LHCN-M2 (cell line): ENCODE measurements at places on chromosomes 1 and 21.

- peak; percentile 98 for DNase-seq
Measured at GRCh38 chr1:1360506-1361169, 2.3 kb upstream of the MXRA8 start.

GRCh38 chr1:190759807-190760206 lies 282.1 kb upstream of the BRINP3 start:
- no peak for DNase-seq

DNA sequence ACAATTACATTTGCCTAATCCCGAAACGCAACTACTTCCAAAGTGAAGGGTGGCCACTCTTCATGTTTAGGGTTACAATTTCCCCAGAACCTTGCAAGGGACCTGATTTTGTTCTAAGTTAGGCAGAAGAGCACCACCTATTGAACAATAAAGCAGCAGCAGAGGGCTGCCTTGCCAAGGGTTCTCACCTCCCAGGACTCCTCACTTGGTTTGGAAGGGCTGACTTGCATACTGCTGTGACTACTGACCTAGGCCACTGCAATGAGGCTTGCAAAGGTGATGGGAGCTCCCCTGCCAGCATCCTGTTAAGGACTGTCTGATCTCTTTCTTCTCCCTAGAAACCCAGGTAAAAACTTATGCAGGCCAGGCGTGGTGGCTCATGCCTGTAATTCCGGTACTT lies 14.2 kb downstream of the MTOR start:
- DNase-seq, result no peak

DNA sequence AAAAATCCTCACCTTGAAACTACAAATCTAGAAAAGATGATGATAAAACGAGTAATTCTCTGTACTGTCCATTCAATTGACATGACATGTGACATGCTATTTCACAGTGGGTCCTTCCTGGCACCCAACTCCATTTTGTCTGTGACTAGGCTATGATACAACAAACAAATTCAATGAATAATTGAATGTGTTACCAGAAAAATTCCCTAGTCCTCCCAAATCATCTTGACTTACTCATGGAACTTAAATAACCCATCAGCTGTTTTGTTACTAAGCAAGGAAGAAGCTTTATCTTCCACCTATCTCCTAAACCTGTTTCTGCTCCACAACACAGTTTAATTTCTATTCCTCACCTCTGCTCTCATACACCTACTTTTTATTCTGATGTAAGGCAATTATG lies 30.4 kb downstream of the B3GALNT2 start:
- DNase-seq, result peak; percentile 41

- DNase-seq, result no peak
Measured at GRCh38 chr1:89631816-89632656, 884 bp upstream of the LRRC8C start.

DNA sequence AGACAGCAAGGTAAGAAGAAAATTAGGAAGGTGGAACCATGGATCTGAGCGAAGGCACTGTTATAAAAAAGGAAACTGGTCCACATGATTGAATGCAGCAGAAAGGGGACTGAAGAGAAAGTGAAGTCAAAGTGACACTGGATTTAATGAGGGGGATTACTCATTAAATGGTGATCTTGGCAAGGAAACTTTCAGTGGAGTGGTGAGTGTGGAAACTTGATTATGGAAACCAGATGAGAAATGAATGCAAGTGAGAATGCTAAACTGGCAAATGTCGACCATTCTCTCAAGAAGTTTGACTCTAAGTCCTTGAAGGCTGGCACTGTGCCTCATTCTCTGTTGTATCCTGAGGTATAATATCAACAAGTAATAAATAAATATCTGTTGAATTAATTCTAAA lies 23.3 kb downstream of the COLGALT2 start:
- DNase-seq, result no peak

GRCh38 chr1:109252893-109253802 lies 3.8 kb downstream of the CELSR2 start:
- DNase-seq, result no peak

DNA sequence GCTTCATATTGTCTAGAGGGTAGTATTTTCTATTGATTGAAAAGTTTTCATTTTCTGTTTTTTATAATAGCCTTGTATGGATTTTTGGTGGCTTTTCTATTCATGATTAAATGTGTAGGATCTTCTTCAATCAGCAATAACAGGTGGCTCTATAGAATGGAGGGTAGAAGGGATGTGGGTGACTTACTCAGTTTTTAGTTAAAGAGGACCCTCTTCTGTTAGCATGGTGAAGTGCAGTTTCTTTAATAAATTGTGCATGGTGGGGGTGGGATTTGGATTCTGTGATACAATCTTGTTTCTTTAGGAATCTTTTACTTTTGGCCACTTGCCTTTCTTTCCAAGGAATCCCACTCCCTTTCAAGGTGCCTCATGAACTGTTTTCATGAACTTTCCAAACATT lies 64.7 kb downstream of the SLC35A3 start:
- peak; percentile 13 for DNase-seq

GRCh38 chr1:48552420-48552819 lies 80.4 kb upstream of the SPATA6 start:
- peak; percentile 4 for DNase-seq

GRCh38 chr1:195105281-195105680 lies 1503.0 kb downstream of the KCNT2 start:
- DNase-seq, result no peak

- DNase-seq, result peak; percentile 71
Measured at GRCh38 chr1:53625049-53625448, 113.9 kb downstream of the GLIS1 start.

DNA sequence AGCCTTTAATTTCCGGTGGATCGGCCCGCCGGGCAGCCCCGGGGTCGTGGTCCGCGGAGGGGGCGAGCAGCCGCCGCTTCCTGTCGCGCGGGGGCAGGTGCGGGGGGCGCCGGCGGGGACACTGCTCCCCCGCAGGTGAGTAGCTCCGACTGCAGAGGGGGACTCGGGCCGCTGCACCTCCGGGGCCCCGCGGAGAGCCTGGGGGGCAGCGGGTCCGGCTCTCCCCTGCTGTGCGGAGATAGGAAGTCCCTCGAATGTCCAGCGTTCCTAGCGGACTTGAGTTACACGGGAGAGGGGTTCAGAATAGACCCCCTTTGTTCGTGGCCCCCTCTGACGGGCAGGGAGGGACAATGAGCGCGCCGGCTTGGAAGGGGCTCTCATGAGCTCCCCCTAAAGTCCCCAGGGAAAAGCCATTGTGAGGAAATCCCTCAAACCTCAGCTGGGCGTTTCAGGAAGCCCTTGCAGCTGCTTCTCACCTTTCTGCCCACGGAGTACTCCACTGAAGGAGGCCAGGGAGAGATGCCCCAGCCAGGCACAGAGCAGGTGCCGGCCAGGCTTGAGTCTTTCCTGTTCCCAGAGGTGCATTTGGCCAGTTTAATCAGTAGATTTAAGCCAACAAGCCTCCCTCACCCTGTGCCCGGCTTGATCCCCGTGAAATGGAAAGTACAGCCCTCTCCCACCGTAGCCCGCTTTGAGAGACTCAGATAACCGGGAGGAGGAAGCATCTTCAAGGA lies 925 bp downstream of the PDE9A start:
- DNase-seq, result no peak

- peak; percentile 77 for DNase-seq
Measured at GRCh38 chr1:67441183-67441582, 11.0 kb upstream of the SERBP1 start.

- no peak for DNase-seq
Measured at GRCh38 chr21:44708213-44708865, 3.0 kb downstream of the TSPEAR start.

- no peak for DNase-seq
Measured at GRCh38 chr21:37165586-37165985, 92.5 kb downstream of the TTC3 start.

- DNase-seq, result peak; percentile 12
Measured at GRCh38 chr1:110829955-110830553, 42.9 kb upstream of the CD53 start.

DNA sequence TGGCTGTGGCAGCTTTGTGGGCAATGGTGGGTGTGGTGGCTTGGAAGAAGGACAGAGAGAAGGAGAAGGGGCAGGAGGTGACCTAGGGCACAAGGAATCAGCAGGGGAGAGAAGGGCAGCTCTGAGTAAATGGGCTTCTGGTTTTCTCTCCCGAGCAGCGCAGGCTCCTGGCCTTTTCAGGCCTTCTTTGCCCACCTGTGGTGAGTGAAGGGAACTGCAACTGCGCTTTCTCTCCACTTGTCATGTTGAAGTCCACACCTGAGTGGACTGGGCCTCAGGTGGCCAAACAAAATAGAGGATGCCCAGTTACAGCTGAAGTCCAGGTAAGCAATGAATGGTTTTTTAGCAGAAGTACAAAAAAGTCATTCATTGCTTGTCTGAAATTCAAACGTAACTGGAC lies 29.4 kb upstream of the KCNA10 start:
- DNase-seq, result no peak

DNA sequence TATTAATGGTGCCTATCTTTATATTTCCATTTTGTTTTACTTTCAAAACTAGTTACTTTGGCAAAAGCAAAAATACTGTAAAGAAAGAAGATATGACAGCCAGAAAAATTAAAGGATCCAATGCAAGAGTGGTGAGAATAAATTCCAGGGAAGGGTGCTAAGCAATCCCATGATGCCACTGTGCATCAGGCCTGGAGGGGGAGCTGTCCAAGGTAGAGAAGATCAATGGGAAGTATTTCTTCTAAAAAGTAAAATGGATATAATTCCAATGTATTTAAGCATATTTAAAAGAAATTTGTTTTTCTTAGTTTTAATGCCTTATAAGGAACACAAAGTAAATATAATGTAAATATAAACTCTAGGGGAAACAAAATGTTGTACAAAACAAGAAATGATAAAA lies 1382.2 kb upstream of the B3GALT2 start:
- peak; percentile 9 for DNase-seq

- no peak for DNase-seq
Measured at GRCh38 chr1:221972276-221973235, 230.7 kb upstream of the DUSP10 start.

GRCh38 chr1:172360511-172360910 lies 60.0 kb upstream of the C1orf105 start:
- DNase-seq, result no peak

DNA sequence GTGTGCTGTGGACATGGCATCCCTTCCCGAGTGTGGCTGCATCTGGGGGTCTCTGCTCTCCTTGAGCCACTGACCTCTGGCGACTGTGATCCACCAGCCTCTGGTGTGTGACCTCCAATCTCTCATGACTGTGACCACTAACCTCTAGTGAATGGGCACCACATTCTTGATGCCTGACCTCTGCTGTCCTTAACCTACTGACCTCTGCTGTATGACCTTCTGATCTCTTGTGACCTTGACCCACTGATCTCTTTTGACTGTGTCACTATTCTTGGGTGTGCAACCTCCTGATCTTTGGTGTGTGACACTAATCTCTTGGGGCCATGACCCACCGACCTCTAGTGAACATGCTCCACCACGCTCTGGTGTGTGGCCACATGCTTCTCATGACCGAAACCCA lies 45.8 kb upstream of the KDM4A start:
- DNase-seq, result no peak

DNA sequence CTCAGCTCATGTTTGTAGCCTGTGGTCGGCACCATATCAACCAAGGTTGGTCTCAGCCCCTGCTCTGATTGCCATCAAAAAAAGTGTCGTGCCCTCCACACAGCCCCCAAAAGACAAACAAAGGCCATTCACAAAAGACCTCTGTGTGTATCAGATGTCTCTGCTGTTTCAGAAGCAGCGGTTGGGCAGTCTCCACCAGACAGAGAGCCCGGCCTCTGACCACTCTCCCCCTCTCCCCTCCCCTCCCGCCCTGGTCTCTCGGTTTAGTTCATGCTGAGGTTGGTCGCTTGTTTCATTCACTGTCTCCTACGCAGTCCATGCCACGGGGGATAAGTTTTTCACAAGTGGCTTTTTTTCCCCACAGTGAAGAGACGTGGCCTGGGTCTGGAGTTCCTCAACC lies 27.1 kb downstream of the ACTA1 start:
- no peak for DNase-seq

GRCh38 chr21:33308586-33309490 lies 15.9 kb upstream of the IFNAR1 start:
- DNase-seq, result peak; percentile 100

DNA sequence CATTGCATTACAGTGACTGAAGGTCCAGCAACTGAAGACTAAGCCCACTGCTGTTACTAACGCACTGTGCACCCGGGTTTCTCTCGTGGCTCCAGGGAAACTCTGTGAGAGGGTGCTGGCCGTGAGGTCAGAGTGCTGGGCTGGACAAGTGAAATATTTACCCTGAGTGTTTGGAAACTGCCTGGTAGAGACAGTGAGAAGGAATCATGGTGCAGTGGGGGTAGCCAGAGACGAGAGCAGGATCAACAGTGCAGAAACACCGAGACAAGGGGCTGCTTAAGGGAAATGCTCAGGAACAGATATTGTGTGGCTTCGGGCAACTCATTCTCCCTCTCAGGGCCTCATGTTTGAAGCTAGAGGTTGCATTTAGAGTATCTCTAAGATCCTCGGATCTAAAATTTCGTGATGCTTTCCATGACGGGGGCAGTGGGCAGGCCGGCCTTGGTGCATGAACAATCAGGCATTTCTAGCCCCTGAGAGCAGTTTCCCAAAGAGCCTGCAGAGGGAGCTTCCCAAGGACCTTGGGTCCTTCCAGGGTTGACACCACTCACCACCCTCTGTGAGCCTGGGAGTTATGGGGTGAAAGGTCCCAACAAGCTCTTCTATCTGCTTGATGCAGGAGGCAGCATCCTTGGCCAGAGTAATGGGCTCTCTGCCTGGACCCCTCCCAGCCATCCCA lies 9.7 kb downstream of the CD2 start:
- peak; percentile 15 for DNase-seq

- DNase-seq, result no peak
Measured at GRCh38 chr1:172450524-172450885, 6.6 kb upstream of the PIGC start.

- DNase-seq, result no peak
Measured at GRCh38 chr1:8663090-8663802, 154.2 kb downstream of the RERE start.

DNA sequence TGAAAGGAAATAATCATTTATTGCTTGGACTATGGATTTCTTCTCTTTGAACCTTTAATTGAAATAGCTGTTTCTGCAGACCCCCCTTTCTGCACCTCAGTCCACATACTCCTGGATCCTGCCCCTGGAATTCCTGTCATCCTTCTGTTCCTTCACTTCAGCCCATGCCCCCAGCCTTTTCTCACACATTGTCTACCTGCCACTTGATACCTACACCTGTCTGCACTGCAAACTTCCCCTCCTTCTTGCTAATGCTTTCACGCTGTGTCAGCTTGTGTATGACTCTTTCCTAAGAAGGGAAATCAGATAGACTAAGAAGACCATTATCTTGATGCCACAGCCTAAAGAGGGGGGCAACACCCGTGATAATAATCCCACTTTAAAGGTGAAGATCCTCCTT lies 80.3 kb upstream of the EXO1 start:
- no peak for DNase-seq

DNA sequence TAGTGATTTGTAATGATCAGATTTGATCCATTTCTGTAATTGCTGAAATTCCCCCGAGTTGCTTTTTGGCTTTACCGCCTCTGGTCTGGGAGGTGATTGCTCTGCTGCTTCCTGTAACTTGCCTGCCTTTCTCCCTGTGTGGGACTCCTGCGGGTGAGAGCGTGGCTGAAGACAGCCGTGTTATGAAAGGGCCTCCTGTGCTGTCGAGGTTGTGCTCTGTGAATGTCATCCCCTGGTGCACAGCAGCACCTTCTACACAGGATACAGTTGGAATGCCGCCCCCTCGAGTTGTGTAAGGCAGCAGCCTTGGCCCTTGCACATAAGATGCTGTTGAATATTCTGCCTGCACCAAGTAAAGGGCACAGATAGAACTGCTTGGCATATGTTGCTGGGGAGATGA lies 5.9 kb downstream of the SOD1 start:
- no peak for DNase-seq

- peak; percentile 66 for DNase-seq
Measured at GRCh38 chr1:204258213-204259115, 44.7 kb upstream of the GOLT1A start.
